NCI-H1048 (cell line): ENCODE measurements at places on chromosomes 16 and 17.

DNA sequence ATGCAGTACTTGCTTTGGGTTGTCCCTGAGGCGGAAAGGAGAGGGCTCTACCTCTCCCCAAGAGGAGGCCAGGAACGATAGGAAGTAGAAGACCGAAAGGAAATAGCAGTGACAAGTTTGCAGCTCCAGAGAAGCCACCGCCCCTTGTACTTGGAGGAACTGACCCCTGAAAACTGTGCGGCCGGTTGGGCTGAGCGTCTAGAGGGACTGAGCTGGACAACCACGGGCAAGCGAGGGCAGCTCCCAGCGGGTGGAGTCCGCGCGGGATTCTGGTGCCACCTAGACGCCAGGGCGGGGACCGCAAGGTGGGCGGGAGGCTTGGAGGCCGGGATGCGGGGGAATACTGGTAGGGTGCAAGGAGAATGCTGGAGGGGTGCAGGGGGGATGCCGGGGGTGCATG lies 1.3 kb upstream of the SLC6A4 start:
- DNase-seq, result no peak

GRCh38 chr17:9934331-9934730 lies 29.3 kb upstream of the RCVRN start:
- no peak for DNase-seq

GRCh38 chr17:39684369-39685192 lies 3.3 kb downstream of the PGAP3 start:
- DNase-seq, result no peak

DNA sequence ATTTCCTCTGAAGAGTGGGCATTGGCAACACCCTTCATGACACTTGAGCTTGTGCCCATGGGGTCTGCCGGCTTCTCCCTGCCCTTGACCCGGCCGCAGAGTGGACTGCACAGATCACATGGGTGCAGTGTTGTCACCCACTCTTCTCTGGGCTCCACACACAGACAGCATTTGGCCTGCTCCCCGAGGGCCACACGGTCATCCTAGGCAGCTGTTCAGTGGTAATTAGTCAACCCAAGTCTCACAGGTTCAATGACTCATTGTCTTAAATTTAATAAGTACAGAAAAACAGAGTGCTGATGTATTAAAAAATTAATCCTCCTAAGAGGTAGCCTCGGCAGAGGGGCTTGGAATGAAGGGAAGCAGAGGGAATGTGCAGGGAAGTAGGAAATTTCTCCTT lies 204.8 kb downstream of the MSI2 start:
- DNase-seq, result no peak

GRCh38 chr16:85461022-85461813 lies 151.9 kb upstream of the GSE1 start:
- DNase-seq, result no peak

GRCh38 chr17:2965621-2966595 lies 97.5 kb downstream of the OR1D5 start:
- no peak for DNase-seq

DNA sequence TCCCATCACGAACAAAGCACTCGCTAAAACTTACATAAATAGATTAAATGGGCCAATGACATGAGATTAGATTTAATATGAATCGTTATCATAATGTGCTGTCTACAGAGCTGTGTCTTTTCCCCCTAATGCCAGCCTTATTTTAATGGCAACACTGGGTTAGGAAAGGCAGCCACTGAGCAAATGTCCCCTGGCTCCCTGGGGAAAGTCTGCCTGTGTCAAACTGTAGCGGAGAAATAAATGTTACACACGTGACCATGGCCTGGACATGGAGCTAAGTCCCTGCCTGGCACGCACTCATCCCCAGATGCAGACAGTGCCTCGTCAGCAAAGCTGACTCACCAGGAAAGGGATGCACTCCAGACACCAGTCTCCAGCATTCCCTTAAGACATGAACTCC lies 61.3 kb upstream of the SDK2 start:
- no peak for DNase-seq

DNA sequence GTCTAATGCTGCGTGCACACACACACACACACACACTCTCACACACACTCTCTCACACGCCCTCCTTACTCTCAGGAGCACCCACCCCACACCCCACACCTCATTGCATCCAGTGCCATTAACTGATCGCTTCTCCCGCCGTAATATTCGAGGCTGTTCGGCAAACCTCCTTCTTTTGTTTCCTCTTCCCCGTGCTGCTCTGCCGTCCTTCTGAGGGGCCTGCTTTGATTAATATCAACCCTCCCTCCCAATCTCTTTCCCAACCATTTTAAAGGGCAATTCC lies 156.2 kb upstream of the TNRC6C start:
- DNase-seq, result no peak

- DNase-seq, result no peak
Observed at GRCh38 chr17:37447641-37448040, 41.0 kb downstream of the TADA2A start.

DNA sequence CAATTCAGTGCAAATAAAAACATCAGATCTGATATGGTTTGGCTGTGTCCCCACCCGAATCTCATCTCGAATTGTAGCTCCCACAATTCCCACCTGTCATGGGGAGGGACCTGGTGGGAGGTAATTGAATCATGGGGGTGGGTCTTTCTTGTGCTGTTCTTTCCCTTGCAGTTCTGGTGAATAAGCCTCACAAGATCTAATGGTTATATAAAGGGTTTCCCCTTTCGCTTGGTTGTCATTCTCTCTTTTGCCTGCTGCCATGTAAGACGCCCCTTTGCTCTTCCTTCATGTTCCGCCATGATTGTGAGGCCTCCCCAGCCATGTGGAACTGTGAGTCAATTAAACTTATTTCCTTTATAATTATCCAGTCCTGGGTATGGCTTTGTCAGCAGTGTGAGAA lies 68.9 kb upstream of the NFAT5 start:
- no peak for DNase-seq

- no peak for DNase-seq
Observed at GRCh38 chr17:65529040-65529633, 32.3 kb downstream of the AXIN2 start.

- no peak for DNase-seq
Observed at GRCh38 chr16:87074641-87075318, 242.4 kb downstream of the C16orf95 start.

GRCh38 chr16:57645691-57646387 lies 17.4 kb downstream of the ADGRG1 start:
- no peak for DNase-seq

- DNase-seq, result no peak
Observed at GRCh38 chr17:45160447-45161287, 1.0 kb upstream of the HEXIM2 start.

DNA sequence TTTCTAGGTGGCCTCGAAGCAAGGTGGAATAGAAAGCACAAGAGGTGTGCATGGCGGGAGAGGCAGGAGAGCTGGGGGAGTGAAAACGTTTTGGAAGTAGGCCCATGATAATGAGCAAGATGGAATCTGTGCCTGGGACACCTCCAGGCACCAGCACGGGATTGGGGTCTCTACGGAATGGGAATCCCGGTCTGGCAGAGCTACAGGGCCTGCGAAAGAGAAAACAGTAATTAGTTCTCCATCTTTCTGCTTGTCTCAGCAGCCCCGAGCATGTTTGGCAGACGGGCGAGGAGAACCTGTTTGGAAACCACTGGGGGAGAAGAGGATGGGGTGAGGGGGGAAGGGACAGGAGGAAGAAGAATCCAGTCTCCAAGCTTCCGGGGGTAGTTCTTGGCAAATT lies 258.7 kb downstream of the SOX9 start:
- DNase-seq, result no peak

- no peak for DNase-seq
Observed at GRCh38 chr17:76695059-76695831, 15.5 kb downstream of the MXRA7 start.

DNA sequence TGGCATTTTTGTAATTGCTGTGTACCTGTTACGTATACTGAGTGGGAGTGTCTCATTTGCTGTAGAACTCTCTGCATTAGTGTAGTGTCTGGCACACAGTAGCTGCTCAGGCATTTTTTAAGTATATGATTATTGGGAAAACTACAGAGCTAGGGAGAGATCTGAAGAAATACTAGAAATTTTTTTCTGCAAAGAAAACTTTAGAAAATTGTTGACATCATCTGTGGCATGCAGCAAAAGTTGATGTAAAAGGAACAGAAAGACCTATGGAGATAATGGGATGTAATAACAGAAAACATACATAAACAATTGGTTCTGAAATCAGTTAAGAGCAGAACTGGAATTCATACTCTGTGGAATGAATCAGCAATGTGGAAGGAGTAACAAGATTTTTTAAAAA lies 11.6 kb downstream of the CLTC start:
- no peak for DNase-seq

DNA sequence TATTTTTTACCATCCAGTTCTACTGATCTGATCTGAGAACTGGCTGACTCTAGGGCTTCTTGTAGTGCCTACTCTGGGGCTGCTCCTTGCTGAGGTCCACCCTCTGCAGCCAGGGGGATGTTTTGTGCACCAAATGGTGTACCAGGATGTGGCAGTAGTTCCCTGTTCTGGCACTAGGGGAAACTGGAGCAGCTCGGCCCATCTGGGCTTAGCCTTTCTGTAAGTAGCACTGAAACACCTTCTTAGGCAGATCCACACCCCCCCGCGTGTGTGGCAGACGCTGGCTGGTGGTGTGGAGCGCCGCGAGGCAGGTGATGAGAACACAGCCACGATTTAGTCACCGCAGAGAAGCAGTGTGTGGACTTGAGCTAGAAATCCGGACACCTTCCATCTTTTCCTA lies 17.0 kb downstream of the DUSP14 start:
- no peak for DNase-seq

GRCh38 chr17:67606896-67607604 lies 110.7 kb upstream of the NOL11 start:
- DNase-seq, result no peak

GRCh38 chr16:67762385-67762784 lies 43.3 kb upstream of the GFOD2 start:
- no peak for DNase-seq

DNA sequence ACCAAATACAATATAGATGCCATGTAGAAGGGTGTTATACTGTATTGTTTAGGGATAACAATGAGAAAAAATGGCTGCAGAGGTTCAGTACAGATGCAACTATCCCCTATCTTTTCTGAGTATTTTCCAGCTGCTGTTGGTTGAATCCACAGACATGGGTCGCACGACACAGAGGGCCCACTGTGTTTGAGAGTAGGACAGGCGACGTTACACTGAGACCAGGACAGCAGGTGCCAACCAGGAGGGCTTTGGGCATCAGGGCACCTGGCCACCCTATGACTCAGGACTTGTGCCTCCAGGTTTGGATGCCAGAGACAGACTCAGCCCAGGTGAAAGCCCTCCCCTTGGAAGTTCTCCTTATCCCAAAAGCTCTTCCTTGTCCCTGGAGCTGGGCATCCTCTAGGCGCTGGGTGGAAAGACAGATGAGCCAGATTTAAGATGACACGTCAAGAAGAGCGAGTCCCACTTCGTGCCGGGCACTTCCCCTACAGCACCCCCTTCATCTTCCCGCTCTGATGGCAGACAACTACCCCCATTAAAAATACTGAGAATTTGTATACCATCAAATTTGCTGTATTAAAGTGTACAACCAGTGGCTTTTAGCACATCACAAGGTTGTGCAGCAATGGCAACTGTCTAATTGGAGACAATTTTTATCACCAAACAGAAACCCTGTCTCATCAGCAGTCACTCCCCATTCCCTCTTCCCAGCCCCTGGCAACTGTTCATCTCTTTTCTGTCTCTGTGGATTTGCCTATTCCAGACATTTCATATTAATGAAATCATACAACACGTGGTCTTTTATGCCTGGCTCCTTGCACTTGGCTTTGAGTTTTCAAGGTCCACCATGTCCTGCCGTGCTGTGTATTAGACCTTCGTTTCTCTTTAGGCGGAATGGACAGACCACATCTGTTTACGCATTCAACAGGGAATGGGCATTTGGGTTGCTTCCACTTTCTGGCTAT lies 30.6 kb downstream of the TNFRSF13B start:
- no peak for DNase-seq

DNA sequence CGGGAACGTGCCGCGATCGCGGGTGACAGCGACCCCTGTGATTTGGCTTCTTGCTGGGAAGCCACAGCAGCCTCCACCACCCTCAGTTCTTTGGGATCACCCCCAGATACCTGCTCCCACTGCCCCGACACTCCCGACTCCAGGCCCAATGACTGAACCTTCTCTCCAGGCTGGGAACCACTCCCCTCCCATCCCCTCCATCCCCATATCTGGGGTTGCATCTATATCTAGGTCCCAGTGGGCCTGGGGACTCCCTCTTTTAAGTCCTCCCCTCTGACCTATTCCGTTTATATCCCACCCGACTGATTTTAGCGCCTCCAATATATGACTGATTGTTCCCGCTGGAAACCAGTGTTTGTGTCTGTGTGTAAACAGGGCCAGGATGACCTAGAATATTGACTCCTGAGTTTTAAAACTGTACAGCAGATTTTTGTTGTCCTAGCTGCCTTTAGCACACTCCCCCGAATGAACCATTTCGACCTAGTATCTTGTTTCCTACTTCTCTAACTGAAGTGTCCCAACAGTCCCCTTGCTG lies 667 bp downstream of the PSMD3 start:
- DNase-seq, result no peak

DNA sequence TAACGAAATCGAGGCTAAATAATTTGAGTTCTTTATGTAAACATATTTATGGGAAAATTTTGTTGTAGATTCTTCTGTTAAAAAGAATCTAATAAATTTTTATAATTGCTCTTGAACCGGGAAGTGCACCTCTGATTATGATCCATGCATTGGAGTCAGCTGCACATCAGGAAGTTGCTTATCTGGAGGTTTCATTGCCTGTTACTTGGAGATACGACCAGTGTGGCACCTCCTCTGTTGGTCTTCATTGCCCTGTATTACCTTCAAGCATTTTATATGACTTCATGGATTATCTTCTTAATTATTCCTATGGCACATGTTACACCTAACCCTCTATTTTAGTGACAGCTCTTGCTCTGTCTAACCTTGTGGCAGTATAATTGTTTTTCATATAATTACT lies 312.6 kb upstream of the TBX2 start:
- DNase-seq, result no peak

GRCh38 chr17:8955021-8955959 lies 10.2 kb downstream of the PIK3R5 start:
- DNase-seq, result no peak

DNA sequence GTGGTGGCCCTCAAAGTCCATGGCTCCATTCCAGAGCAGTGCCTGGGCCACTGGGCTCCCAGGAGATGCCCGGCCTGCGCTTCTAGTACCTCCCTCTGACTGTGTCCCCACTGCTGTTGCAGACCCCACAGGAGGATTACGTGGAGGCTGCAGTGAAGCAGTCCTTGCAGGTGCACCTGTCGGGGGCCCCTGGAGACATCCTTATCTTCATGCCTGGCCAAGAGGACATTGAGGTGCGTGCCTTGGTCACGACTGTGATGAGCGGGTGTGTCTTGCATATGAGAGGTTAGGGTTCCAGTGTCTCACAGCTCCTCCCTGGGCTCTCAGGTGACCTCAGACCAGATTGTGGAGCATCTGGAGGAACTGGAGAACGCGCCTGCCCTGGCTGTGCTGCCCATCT lies 11.3 kb downstream of the DHX38 start:
- DNase-seq, result no peak

- no peak for DNase-seq
Observed at GRCh38 chr17:74442670-74443515, 11.0 kb downstream of the GPRC5C start.

GRCh38 chr16:17784073-17784472 lies 313.3 kb upstream of the XYLT1 start:
- no peak for DNase-seq
